B cell (primary cell): ENCODE measurements at places on chromosomes 1 and 21. TPM values are rescaled to one million over a fixed set of nuclear protein-coding genes. Genes with fewer than 3 reads are reported as not detected.

Gene LMX1A
- not detected in 2 replicates for total RNA-seq

Gene NHLH2
- total RNA-seq, result not detected in 2 replicates

Gene SLC66A1
- 24.4 and 26.4 TPM in 2 replicates for total RNA-seq

DNA sequence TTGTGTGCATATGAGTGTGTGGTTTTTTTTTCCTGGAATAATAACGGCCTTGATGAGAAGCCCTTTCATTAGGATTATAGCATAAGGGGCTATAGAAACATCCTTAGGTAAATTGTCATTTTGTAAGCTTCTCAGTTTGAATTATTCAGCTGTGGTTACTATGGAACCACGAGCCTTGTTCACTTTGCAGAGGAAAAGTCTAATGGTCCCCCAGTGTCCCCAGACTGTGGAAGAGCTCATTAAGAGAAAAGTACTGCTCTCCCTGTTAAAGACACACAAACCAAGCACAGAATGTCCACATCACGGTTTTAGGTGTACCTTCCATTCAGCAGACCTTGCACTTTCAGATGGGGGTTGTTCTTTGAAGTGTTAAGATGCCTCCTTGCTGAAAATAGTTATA lies 199.3 kb upstream of the DEPDC1 start:
- no peak overlapping the region for H3K4me3 ChIP-seq
- H3K36me3 ChIP-seq, result no peaks in the 10 kb centered on the region
- no peaks in the 10 kb centered on the region for H3K27me3 ChIP-seq
- DNase-seq, result no peak
- no peaks in the 10 kb centered on the region for H3K4me1 ChIP-seq

GRCh38 chr1:229620876-229621275 lies 5.0 kb downstream of the TAF5L start:
- no peaks in the 10 kb centered on the region for H3K27me3 ChIP-seq
- H3K27ac ChIP-seq, result no peak overlapping the region
- H3K4me3 ChIP-seq, result no peak overlapping the region
- peaks cover 4% of the 10 kb centered on the region for H3K36me3 ChIP-seq
- H3K4me1 ChIP-seq, result peaks cover 17% of the 10 kb centered on the region
- DNase-seq, result no peak

GRCh38 chr1:234656070-234656895 lies 46.3 kb upstream of the IRF2BP2 start:
- no peaks in the 10 kb centered on the region for H3K27me3 ChIP-seq
- no peaks in the 10 kb centered on the region for H3K4me1 ChIP-seq
- no peak overlapping the region for H3K4me3 ChIP-seq
- no peak for DNase-seq
- no peaks in the 10 kb centered on the region for H3K36me3 ChIP-seq

DNA sequence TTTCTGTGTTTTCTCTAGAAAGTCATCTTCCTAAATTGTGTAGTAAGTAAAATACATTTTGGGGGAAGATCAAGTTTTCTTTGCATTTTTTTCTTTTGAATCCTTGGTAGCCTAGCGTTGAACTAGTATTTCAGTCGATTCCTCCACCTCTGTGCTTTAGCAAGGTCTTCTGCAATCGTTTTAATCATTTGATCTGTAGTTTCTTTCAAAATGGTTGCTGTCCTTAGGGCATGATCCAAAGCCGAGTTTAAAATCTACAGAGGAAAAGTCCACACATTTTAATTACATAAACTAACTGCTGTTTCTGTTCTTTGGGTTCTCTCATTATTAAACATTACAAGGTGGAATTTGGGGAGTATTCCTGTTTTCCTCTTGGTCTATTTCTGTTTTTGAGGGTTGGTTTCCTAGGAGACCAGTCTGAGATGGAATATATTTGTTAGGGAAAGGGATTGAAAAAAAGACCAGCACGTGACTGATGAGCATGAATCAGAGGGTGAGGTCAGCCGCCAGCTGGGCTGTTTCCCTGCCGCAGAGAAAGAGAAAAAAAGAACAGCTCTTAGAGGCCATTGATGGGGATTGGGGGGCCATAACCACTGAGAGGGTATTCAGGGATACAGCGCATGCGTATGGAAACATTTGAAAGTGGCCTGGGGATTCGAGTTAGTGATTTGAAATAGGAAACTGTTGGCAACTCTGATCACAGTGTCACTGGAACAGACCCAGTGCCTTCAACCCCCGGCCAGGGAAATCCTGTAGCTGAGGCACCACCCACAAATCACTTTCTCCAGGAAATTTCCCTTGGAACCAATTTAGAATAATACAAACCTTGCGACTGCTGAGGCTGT lies 40.6 kb downstream of the AKNAD1 start:
- no peak overlapping the region for H3K4me3 ChIP-seq
- no peaks in the 10 kb centered on the region for H3K27me3 ChIP-seq
- no peak for DNase-seq
- no peaks in the 10 kb centered on the region for H3K4me1 ChIP-seq
- peaks cover 1% of the 10 kb centered on the region for H3K36me3 ChIP-seq

DNA sequence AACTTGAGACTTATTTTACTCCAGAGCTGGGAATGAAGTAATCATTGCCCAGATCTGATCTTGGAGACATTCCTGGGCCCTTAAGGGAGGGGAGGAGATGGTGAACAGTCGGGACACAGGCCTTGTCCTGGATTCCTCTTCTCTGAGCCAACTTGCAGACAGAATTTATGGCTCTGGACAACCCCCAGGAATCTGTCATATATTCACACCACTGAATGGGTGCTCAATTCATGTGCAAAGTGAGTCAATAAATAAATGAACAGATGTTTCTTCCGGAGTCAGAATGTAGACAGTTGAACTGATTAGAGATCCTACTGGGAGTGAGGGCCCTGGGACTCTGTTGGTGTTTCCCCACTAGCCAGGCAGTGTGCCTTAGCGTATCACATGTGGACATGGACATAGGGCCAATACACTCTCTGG lies 2.6 kb downstream of the TUFT1 start:
- no peak for DNase-seq
- peaks cover 12% of the 10 kb centered on the region for H3K27me3 ChIP-seq
- peaks cover 15% of the 10 kb centered on the region for H3K4me1 ChIP-seq
- H3K27ac ChIP-seq, result no peak overlapping the region
- H3K4me3 ChIP-seq, result no peak overlapping the region

GRCh38 chr21:39386194-39386593 lies 37.3 kb upstream of the HMGN1 start:
- peaks cover 21% of the 10 kb centered on the region for H3K4me1 ChIP-seq
- H3K36me3 ChIP-seq, result no peaks in the 10 kb centered on the region
- H3K27ac ChIP-seq, result no peak overlapping the region
- DNase-seq, result no peak

DNA sequence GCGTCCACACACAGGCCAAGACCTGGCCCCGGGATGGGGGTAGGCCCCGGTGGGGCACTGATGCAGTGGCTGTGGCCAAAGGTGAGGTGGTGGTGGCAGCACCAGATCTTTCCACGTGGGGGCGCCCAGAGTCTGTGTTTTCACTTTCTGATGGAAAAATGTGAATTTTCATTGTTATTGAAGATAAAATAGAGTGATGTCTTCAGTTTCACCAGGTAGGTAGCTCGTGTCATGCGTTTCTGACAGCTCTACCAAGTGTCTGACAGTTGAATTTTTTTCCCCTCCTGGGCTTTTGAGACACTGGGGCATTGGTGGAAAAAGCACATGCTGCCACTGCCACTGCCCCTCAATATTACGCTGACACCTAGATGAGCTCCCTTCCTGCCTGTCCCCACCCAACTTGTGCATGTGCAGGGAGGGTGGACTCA lies 40.0 kb upstream of the MAGOH start:
- H3K36me3 ChIP-seq, result peaks cover 4% of the 10 kb centered on the region
- H3K4me1 ChIP-seq, result no peaks in the 10 kb centered on the region
- H3K27ac ChIP-seq, result no peak overlapping the region

- H3K27me3 ChIP-seq, result peaks cover under 1% of the 10 kb centered on the region
- no peak overlapping the region for H3K27ac ChIP-seq
- no peak for DNase-seq
- no peaks in the 10 kb centered on the region for H3K4me1 ChIP-seq
These were observed 12.4 kb upstream of the EVI5 start for GRCh38 chr1:92797297-92797696.

DNA sequence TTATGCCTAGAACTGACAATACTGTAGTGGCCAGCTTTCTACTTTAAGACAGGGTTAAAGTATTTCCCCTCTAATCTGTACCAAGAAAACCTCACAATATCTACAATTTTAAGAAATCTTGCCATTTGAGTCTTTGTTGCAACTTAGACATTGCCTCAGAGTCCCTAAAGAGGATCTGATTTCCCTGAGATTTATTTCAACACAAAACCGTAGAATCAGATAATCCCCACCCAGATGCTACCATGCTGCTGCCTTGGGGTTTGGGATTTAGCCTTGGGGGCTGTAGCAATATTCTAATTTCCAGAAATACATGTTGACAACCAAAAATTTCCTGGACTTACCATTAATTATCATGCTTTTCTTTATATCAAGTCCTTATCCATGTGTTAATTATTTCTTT lies 50.3 kb upstream of the DENND1B start:
- no peak overlapping the region for H3K4me3 ChIP-seq
- H3K27ac ChIP-seq, result no peak overlapping the region
- H3K27me3 ChIP-seq, result no peaks in the 10 kb centered on the region
- H3K36me3 ChIP-seq, result no peaks in the 10 kb centered on the region
- no peaks in the 10 kb centered on the region for H3K4me1 ChIP-seq
- no peak for DNase-seq

GRCh38 chr1:235640580-235640979 lies 9.0 kb downstream of the GNG4 start:
- H3K4me1 ChIP-seq, result peaks cover 11% of the 10 kb centered on the region
- no peaks in the 10 kb centered on the region for H3K36me3 ChIP-seq
- peaks cover 35% of the 10 kb centered on the region for H3K27me3 ChIP-seq
- H3K27ac ChIP-seq, result no peak overlapping the region
- no peak overlapping the region for H3K4me3 ChIP-seq

- H3K36me3 ChIP-seq, result peaks cover 2% of the 10 kb centered on the region
- no peak for DNase-seq
- no peak overlapping the region for H3K27ac ChIP-seq
- H3K27me3 ChIP-seq, result no peaks in the 10 kb centered on the region
- peaks cover 12% of the 10 kb centered on the region for H3K4me1 ChIP-seq
- H3K4me3 ChIP-seq, result no peak overlapping the region
These were observed 34.2 kb downstream of the CAMTA1 start for GRCh38 chr1:6819246-6820040.

- no peak overlapping the region for H3K27ac ChIP-seq
- H3K27me3 ChIP-seq, result no peaks in the 10 kb centered on the region
- no peaks in the 10 kb centered on the region for H3K4me1 ChIP-seq
- no peaks in the 10 kb centered on the region for H3K36me3 ChIP-seq
- DNase-seq, result no peak
These were observed 60.4 kb downstream of the UBE2U start for GRCh38 chr1:64263856-64264255.

DNA sequence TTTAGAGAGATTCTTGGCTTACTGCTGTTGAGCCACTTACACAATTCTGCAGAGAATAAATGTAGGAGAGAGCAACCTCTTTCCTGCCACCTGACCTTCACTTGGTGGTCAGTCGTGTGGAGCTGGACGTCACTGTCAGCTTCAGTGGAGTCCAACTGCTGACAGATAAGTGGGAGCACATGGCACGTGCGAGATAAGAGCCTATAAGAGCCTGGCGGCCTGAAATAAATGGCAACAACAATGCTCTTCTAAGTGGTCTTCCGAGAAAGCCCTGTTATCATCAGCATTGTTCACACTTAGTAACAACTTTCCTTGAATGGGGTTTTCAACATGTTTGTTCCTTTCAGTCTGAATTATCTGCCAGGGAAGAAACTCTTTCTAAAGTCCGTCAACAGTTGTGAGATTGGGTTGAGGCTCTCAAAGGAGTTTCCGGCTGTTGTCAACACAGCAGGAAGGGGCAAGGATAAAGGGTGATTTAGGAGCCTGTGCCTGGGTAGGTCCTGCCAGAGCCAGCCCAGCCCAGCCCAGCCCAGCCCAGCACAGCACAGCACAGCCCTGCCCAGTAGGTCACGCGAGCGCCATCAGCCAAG lies 57.2 kb upstream of the RUNX1 start:
- H3K4me3 ChIP-seq, result no peak overlapping the region
- peaks cover 19% of the 10 kb centered on the region for H3K4me1 ChIP-seq
- H3K27me3 ChIP-seq, result no peaks in the 10 kb centered on the region
- no peaks in the 10 kb centered on the region for H3K36me3 ChIP-seq

DNA sequence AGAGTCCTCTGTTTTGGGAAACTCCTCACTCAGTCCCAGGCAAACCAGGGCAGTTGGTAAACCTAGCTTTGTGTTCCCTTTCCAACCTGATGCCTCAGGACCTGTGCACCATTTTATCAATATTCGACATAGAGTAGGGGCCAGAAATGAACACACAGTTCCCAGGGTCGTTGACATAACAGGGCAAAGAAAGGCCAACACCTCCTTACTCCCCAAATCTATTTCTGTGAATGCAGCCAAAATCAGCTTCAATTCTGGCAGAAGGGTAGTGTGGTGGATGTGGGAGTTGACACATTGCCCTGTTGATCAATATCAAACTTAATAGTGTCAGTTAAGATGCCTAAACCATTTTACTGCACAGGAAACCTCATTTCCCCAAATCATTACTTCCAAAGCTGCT lies 104.6 kb upstream of the SPATA6 start:
- H3K27me3 ChIP-seq, result no peaks in the 10 kb centered on the region
- no peaks in the 10 kb centered on the region for H3K36me3 ChIP-seq
- no peak overlapping the region for H3K4me3 ChIP-seq
- no peak for DNase-seq
- no peak overlapping the region for H3K27ac ChIP-seq
- H3K4me1 ChIP-seq, result no peaks in the 10 kb centered on the region
